ENCODE measurements at places on chromosomes 6 and 20.

GRCh38 chr20:4086771-4087687, 71.7 kb upstream of the RNF24 start:
- no peak for DNase-seq

DNA sequence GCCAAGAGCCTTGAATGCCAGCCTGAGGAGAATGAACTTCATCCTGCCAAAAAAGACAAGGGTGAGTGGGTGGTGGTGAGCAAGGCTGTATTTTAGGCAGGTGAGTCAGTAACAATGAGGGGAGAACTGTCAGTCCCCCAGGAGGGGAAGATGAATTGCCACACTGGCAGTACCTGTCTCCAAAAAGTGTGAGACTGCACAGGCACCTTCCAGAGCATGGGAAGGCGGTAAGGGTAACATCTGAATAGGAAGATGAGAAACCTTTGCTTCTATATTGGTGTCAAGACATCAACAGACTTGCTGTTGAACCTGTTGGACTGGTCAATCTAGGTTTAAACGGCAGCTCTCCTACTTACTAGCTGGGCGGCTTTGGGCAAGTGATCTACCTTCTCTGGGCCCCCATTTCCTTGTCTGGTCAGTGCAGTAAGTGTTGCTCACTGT, 30.9 kb downstream of the STK35 start:
- DNase-seq, result no peak

- DNase-seq, result peak; percentile 36
Measured at GRCh38 chr6:168137024-168137423, 58.0 kb upstream of the FRMD1 start.

DNA sequence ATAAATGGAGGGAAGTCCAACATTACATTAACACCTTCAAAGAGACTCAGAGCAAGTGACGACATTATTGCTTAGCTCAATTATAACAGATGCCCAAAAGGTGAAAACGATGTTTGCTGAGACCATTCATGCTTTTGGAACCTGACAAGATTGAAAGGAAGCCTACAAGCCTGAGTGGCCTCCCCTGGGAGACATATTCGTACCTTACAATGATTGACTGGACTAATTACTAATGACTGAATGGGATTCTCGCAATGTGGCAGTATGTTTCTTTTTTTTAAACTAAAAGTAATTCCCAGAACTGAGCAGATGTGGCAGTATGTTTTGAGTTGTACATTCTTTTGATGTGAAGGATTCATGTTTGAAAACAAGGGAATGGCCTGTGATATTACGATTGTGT, 49.9 kb downstream of the VEGFA start:
- DNase-seq, result no peak

Measured in right atrium auricular region (tissue), 2 donors.